ENCODE measurements at places on chromosomes 7 and 10. TPM values are rescaled to one million over a fixed set of nuclear protein-coding genes. Genes with fewer than 3 reads are reported as not detected.

- no peak for DNase-seq
These were observed 272.3 kb downstream of the SEMA3D start for GRCh38 chr7:84914598-84914997.

- DNase-seq, result no peak
These were observed 1.1 kb upstream of the HSPA12A start for GRCh38 chr10:116743266-116744064.

DNA sequence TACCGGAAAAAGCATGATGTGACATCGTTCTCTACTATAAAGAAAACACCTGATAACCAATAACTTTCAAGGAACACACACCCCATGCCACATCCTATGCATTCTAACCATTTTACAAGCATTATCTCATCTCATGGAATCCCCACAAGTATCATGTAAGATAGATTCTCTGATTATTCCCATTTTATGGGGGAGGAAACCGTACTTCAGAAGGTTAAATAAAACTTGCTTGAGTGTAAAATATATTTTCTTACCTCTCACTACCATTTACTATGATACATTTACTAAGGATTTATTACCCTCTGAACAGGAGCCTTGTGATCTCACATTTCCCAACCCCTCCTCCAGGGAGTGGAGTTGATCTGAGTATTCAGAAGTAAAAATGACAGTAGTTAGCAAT lies 522.7 kb downstream of the CNTNAP2 start:
- DNase-seq, result no peak

GRCh38 chr7:121187222-121187621 lies 141.6 kb upstream of the WNT16 start:
- no peak for DNase-seq

GRCh38 chr7:117715784-117716445 lies 157.3 kb downstream of the CTTNBP2 start:
- no peak for DNase-seq

PPP1R17 gene
- total RNA-seq, result not detected

DNA sequence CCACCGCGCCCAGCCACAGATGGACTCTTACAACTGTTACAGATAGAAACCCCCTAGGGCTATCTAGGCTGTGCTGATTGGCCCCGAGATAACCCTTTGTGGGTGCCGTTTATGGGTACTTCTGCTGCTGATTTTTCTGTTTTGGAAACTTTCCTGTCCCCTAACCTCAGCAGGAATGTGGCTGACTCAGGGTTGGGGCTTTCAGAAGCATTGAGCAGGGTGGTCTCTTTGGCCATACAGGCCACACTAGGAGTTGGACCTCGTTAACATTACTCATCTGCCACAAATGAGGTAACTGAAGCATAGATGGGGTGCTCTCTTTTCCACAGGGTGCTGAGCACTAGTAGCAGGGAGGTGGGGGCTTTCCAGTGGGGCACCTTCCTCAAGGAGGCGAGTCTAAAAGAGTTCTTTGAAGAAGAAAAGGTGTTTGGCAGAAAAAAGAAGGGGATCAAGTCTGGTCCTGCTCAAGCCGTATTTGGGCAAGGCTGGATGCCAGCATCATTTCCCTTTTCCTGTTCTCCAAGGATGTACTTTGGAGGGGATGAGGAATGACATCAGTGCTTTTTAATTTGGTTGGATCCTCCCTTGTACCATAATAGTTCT lies 6.4 kb downstream of the ZSCAN25 start:
- DNase-seq, result peak; percentile 21

LRRC18 gene
- total RNA-seq, result not detected

DNA sequence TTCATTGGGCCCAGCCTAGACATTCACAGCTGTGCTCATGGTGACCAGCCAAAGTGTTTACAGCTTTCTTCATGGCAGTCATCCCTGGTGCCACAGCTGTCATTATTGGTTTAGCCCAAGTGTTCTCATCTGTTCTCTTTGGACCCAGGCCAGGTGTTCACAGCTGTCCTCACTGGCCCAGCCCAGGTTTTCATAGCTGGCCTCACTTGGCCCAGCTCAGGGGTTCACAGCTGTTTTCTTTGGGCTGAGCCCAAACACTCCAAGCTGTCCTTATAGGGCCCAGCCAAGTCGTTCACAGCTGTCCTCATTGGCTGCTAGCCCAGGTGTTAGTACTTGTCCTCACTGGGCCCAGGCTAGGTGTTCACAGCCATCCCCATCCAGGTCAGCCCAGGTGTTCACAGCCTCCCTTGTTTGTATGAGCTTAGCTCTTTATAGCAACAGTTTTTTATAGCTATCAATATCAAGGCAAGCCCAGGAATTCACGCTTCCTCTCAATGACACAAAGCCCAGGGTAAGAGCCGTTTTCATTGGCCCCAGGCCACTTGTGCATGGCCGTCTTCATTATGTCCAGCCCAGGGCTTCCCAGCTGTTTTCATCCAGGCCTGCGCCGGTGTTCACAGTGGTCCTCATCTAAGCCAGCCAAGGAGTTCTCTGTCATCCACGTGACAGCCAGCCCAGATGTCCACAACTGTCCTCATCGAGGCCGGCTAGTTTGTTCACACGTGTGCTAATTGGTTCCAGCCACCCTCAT lies 11.6 kb downstream of the FRG2B start:
- peak; percentile 90 for DNase-seq

- no peak for DNase-seq
These were observed 188.7 kb downstream of the PPP1R9A start for GRCh38 chr7:95095966-95096540.

LEP gene
- not detected for total RNA-seq

Measured in esophagus muscularis mucosa (tissue), 4 donors.